ENCODE measurements at places on chromosomes 1 and 21. TPM values are rescaled to one million over a fixed set of nuclear protein-coding genes. Genes with fewer than 3 reads are reported as not detected.

DNA sequence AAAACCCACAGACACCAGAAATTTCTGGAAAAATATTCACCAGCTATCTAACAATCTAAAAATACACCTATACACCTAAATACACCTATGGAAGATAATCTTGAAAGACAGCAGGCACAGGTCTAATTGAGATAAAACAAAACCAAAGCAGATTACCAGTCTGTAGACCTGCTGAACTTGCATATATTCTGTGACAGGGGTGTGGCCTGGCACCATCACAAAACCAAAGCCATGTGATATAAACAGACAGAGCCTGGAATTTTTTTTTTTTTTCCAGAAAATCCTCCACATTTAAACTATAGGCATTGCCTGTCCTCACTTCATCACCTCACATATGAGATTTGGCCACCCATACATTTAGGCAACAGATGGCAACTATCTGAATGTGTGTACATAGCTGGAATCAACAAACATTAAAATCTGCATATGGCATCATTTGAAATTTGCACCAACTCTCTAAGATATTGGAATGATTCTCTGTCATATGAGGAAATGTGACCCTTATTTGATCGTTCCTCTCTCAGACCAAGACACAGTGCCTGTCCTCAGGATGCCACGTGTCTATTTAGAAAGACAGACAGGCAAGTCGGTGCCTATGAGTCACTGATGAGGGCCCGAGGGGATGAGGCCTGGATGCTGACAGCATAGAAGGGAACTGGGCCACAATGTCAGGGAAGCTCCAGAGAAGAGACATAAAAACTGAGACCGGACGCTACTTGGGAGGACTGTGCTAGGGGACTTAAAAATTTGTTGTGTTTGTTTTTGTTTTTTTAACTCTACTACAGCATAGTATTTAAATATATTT is 32.6 kb downstream of the NMNAT2 start:
- no peak for DNase-seq

DNA sequence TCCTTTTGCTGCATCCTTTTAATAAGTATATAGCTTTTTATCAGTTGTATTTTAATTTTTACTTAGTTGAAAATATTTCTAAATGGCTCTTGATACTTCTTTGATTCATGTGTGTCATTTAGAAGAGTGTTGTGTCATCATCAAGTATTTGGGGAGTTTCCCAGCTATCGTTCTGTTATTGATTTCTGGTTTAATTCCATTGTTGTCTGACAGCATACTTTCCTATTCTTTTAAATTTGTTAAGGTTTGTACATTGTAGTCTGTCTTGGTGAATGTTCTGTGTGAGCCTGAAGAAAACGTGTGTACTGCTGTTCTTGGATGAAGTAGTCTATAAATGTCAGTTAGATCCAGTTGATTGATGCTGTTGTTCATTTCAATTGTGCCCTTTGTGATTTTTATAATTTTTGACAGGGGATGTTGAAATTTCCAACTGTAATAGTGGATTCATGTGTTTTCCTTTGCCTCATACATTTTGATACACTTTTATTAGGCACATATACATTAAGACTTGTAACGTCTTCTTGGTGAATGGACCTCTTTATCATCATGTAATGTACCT is 24.8 kb downstream of the SDCCAG8 start:
- DNase-seq, result no peak

DNA sequence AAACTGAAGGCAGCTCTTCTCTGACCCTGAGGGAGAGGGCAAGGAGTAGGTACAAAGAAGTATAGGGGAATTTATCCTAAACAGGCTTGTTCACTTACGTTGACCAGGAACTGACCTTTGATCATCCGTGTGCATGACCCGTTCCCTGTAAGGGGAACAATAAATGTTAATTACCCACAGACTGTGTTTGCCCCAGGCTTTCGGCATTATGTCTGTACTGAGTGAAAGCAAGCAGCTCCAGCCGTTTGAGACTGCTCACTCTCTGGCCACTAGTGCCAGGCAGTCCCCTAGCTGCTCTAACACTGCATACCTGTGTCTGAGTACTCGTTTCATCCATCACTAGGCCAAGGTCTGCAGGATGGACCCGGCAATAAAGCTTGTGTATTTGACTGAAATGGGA is 1365.3 kb downstream of the NCAM2 start:
- no peak for DNase-seq

DNA sequence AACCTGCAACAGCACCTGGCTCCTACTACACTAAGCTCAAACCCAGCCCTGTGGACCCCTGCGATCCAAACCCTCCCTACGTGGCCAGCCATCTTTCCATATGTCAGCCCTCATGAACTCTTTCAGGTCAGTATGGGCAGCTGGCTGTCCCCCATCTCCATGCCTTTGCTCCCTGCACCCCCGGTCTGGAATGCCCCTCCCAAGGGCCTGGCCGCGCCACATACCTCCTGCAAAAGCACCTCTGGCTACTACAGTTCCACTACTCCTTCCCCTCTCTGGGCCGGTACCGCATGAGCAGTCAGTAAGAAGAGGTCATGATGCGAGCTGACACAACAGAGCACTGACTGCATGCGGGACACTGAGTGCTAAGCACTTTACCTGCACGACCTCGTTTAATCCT is 10.0 kb upstream of the TAGLN2 start:
- DNase-seq, result no peak

Gene LRRIQ3
- total RNA-seq, result 0.37 TPM

Gene ATPAF1
- total RNA-seq, result 26.7 TPM
